ENCODE measurements at places on chromosomes 4 and X.
A peak's percentile ranks its signal among the peaks of the same experiment; 100 is the strongest.

DNA sequence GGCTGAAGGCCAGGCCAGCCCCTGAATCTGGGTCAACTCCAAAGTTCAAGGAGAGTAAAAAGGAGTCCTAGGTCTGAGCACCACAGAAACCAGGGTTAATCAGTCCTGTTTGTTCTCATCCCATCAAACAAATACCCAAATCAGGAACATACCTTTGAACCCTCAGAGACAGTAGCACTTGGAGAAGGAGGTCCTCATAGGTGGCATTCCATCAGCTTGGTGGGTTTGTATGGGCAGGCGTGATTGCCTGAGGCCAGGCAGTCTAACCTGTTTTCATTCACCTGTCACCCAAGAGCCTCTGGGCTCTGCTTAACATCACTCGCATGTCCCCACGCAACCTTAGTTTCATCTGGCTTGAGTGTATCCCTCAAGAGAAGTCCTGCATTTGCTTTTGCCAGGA lies 17.5 kb upstream of the MBTPS2 start:
- no peak for DNase-seq

- no peak for DNase-seq
Observed at GRCh38 chr4:138055890-138056289, 186.3 kb downstream of the SLC7A11 start.

DNA sequence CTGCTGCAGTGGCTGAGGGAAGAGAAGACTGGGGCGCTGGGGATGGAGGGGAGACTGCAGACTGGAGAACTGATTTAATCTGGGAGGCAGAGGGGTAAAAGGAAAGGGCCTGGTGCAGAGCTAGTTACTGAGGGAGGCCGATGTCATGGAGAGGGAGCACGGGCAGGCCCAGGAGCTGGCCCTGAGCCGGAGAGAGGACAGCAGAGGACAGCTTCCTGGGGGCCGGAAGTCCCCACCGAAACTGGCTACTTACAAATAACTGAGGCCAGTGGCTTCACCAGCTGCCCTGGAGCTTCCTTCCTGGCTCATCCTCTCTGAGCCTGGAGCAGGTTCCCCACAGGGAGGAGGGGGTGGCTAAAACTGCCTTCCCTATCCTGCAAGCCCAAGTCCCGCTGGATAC lies 26.9 kb downstream of the NSG1 start:
- DNase-seq = no peak

- DNase-seq = no peak
Observed at GRCh38 chrX:9434051-9434550, 30.8 kb upstream of the TBL1X start.

DNA sequence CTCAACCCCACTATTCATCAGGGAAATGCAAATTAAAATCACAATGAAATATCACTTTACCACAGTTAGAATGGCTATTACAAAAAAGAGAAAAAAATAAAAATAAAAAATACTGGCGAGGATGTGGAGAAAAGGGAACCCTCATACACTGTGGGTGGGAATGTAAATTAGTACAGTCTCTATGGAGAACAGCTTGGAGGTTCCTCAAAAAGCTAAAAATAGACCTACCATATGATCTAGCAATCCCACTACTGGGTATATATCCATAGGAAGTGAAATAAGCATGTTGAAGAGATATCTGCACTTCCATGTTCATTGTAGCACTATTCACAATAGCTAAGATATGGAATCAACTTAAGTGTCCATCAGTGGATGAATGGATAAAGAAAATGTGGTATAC lies 50.5 kb upstream of the PAGE1 start:
- DNase-seq = no peak

DNA sequence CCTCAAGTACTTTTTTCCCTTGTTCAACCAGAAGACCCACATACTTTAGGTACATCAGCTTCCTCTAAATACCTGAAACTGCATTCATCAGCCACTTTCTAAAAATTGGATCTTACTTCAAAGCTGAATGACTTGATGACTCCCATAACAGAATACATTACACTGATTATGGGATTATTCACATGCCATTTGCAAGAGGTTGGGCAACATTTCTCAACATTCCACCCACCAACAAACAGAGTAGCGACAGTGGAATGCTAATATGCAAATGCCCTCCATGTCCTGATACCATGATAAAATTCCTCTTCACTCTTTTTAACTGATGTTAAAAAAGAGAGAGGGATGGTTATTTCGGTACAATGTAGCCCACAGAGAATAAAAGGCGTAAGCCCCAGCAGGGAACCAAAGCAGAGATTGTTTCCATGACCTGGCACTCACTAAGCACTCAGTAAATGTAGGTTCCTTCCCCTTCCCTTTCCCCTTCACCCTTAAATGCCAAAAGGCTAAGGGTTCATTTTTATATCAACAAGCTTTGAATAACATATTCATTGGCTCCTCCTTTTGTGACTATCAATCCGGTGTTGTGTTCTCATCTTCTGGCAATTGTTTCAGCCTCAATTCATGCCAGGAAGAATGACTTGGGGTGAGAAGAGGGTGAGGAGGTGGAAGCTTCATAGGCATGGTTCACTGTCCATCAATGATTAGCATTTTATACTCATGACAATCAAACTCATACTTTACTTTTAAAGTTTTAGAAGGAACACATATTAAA lies 317.2 kb downstream of the DHX15 start:
- DNase-seq = peak; percentile 11

DNA sequence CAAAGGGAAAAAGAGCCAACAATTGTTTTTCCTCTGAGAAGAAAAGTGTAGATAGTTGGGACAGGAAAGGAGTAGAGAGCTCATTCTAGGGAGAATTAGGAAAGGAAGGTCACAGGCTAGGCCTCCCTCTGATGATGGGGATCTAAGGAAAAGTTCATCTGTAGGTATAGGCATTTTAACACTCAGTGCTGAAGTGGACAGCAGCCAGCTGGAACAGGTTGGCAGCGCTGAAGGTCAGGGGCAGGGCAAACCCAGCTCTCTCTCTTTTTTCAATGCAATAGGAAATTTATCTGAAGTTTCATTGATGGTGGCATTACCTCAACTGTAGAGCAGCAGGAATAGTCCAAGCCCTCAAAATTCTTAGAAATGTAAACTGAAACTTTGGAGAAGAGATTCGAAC lies 98.5 kb upstream of the ETNPPL start:
- DNase-seq = no peak

DNA sequence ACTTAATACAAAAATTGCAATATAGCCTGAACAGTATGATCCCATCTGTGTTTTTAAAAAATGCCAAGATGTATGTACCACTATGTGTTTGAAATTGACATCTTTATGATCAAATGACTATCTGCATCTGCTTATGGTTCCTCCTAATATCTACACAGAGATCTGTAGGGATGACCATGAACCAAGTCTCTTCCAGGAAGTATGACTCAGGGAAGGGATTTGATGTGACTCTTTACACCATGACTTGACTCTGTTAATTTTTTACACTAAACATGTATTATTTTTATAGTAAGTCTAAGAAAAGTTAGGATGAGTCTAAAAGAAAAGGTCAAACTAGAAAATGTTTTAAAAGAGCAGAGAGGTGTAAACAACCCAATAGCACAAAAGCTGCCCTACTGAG lies 164.0 kb downstream of the SH3KBP1 start:
- DNase-seq = peak; percentile 30

DNA sequence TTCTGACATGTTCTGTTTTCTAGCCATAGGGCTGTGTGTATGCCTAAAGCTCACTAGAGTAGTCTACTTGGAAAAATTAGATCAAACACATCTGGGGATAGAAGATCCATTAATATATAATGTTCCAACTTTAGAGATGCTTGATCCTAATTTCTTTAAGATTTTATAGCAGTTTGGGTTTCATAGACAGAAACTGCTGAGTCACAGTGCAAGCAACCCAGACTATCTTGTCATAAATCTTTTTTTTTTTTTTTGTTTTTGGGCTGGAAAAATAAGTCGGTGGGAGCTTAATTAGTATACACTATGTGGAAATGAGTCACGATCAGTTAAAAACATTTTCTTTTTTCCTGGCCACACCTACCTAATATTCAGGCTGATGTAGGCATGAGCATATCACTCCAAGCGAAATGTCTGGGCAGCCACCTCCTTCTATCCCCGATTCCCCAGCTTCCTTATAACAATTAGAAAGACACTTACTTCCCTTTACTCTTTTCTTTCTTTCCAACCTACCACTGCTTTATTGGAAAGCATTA lies 58.2 kb upstream of the CASK start:
- DNase-seq = no peak

DNA sequence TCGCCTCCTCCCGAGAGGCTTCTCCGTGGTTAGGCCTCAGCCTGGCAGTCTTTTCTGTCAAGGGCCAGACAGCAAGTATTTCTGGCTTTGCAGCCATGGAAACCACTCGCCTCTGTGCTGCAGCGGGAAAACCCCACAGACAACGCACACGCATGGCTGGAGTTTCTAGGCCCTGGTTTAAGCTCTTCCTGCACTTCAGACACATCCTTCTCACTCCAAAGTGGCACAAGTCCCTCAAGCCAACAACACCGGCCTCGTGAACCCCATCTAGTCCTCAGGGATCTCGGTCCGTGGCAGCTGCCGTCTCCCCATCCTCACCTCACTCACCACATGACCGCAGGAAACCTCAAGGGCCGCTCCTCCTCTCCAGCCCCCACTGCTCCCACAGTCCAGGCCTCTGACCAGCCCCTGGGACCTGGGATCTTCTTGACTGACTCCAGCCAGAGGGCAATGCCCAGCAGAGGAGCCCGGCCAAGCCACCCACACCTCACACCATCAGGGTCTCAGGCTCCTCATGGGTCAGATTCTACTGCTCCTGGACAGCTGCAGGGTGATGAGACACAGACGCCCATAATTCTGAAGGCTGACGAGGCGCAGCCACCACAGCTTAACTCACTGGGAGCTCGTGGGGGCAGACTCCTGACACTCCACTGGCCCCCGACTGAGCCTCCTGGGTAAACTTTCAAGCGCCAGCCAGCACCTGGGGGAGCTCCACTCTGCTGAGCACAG lies 21.7 kb downstream of the LETM1 start:
- DNase-seq = no peak

GRCh38 chr4:82519776-82520175 lies 42.0 kb downstream of the TMEM150C start:
- DNase-seq = no peak

DNA sequence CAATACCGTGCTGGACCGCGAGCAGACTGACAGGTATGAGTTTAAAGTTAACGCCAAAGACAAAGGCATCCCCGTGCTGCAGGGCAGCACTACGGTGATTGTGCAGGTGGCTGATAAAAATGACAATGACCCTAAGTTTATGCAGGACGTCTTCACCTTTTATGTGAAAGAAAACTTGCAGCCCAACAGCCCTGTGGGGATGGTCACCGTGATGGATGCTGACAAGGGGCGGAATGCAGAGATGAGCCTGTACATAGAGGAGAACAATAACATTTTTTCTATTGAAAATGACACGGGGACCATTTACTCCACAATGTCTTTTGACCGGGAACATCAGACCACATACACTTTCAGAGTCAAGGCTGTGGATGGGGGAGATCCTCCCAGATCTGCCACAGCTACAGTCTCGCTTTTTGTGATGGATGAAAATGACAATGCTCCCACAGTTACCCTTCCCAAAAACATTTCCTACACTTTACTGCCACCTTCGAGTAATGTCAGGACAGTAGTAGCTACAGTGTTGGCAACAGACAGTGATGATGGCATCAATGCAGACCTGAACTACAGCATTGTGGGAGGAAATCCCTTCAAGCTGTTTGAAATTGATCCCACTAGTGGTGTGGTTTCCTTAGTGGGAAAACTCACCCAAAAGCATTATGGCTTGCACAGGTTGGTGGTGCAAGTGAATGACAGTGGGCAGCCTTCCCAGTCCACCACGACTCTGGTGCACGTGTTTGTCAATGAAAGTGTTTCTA lies 3.2 kb downstream of the PCDH7 start:
- DNase-seq = no peak

DNA sequence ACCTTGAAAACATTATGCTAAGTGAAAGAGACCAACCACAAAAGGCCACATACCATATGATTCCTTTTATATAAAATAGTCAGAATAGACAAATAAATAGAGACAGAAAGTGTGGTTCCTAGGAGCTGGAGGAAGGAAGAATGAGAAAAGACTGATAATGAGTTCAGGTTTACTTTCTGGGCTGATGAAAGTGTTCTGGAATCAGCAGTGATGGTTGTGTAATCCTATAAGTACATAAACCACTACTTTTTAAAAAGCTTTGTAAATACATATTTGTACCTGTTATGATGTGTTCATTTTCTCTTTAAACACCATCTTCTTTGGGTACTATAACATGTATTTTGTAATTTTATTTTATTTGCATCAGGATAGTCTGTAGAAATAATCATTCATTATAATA lies 20.6 kb downstream of the PIR start:
- DNase-seq = no peak

DNA sequence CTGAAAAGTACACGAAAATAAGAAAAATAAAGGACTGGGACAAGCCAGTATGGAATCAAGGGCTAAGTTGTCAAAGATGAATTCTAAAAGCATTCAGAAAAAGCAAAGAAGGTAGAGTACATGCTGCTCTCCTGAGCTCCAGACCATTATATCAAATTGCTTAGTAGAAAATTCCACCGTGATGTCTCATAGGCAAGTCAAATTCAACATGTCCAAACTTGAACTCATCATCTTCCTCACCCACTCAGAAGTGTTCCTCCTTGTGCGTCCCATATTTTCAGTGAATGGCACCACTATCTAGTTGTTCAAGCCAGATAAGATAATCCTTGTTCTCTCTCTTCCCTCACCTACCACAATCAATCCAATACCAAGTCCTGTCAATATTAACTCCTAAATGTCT lies 37.5 kb upstream of the IL13RA2 start:
- DNase-seq = no peak

- peak; percentile 70 for DNase-seq
Observed at GRCh38 chrX:11758400-11759171, 549 bp downstream of the MSL3 start.

Data from HT1080 (cell line).